ENCODE measurements at places on chromosomes 2 and 18.

- DNase-seq = no peak
These were observed 145.1 kb upstream of the CELF4 start for GRCh38 chr18:37710726-37711125.

- DNase-seq = no peak
These were observed 9.2 kb downstream of the TMEM37 start for GRCh38 chr2:119440873-119441272.

- no peak for DNase-seq
These were observed 46.7 kb upstream of the BARD1 start for GRCh38 chr2:214856137-214856536.

DNA sequence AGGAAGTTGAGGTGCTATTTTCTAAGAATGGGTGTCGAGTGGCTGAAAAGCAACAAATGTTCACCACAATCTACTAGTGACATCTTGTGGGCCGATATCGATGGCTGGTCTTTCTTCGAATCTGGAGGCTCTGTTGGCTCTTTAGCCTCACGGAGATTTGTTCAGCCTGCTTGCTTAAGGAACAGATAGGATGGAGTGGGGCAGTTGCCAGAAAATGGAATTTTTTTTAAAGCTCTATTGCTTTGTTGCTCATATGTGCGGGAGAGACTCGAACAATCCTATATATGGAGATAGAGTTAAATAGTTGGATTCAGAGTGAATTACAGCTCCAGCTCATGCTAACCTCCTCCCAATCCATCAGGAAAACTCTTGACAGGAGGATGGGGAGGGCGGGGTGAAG lies 70.9 kb upstream of the LYPD6B start:
- DNase-seq = no peak

DNA sequence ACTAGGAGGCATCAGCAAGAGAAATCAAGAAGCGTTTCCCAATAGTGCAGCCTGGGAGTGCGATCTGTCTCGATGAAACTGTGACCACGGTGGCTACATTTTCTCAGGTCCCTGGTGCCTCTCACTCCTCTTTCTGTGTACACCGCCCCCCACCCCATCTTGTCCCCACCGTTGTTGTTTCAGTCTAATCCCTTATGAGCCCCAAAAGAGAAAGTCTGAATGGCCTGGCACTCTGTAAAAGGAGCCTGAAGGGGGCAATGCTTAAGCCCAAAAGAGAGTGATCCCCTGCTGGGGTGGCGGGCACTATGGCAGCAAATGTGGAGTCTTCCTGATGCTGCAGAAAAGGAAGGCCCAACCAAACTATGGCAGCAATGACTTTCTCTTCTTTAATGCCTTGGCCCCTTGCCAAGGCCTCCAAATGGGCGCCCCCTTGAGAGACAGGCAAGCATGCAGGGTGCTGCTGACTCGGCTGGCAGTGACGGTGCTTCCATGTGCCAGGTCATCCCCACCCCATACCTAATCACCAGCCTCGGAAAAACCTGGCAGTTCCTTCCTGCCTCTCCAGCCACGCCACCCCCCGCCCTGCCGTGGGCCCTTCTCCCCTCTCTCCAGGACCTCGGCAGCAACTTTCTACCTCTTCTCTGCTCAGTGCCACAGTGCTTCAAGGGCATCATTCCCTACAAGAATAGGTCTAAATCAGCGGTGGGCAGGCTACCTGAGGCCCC lies 123.0 kb downstream of the CYP26B1 start:
- DNase-seq = no peak

DNA sequence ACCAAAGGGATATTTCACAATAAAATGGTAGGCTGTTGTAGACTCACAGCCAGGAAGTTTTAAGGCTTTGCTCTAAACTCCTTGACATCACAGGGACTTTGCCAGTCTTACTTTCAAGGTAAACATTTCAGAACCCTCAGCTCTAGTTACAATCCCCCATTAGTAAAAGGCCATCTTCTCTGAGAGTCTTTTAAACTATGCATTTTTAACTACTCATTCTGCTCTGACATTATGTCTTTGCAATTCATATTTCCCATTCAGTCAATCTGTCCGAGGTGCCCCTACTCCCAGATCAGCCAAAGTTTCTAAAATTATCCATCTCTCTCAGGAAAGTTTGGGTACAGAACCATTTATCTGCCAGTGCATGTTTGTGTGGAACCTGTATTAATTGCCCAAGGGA lies 1094.1 kb downstream of the TDRD15 start:
- DNase-seq = no peak

Measured in stimulated activated CD4-positive, alpha-beta T cell treated with anti-CD3 and anti-CD28 coated beads, Interleukin-12 subunit alpha, Interleukin-12 subunit beta, amount 100 ng/mL, for 24 hours (primary cell).